Stimulated activated CD4-positive, alpha-beta T cell treated with anti-CD3 and anti-CD28 coated beads, Interleukin-12 subunit alpha, Interleukin-12 subunit beta, amount 100 ng/mL, for 24 hours (primary cell): ENCODE measurements at places on chromosomes 3 and 15.

- no peak for DNase-seq
These were observed 1250.0 kb upstream of the GBE1 start for GRCh38 chr3:83011481-83011880.

DNA sequence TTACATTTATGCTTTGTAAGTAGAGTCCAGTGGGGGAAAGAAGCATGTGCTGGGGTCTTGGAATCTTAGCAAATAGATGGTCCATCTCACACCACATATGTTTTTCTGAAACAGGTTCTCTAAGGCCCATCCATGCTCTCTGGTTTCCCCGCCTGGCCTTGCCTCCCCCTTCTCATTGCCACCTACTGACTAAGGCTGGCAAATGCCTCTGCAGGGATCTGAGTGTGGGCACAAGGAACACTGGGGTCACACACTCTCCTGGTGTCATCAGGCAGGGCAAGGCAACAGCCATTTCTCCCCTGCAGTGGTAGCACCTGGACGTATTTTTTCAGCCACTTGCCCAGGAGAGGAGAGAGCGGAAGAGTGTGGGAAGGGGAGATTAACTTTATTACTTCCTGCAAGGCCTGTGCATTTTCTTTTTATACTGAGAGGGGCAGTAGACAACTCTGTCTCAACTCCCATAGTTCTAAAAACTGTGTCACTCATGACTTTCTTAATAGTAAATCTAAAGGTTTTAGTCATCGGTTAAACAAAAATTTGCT lies 804.2 kb upstream of the NECTIN3 start:
- no peak for DNase-seq

DNA sequence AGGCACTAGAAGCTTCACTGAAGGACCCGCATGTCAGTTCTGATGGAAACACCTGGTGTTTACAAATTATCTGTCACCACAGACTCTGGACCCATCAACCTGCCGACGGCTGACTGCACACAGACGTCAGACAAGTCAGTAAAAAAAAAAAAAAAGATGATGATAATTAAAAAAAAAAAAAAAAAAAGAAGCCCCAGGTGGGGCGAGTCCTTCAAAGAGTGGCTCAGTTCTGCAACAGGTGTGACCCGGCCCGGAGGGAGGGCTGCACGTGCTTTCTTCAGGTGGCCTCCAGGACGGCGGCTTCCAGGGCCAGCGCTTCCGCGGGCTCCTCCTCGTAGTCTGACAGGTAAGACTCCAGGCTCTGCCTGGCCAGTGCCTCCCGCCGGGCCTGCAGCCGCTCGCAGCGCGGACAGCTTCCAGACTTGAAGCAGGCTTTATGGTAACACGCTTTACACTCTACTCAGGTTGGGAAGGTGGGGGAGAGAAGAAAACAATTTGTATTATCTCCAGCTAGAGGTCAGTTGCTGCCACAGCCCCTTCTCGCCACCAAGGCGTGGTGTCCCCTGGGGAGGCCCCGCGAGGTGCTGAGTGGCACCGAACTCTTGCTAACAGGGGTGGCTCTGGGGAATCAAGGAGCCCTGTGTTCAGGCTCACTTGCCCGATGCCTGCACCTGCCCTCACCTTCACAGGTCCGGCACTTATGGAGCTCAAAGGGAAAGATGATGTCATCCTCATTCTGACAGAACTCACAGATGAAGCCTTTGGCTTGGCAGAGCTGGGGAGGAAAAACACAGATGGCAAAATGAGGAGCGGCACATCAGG lies 61.8 kb downstream of the RUBCN start:
- DNase-seq, result no peak

DNA sequence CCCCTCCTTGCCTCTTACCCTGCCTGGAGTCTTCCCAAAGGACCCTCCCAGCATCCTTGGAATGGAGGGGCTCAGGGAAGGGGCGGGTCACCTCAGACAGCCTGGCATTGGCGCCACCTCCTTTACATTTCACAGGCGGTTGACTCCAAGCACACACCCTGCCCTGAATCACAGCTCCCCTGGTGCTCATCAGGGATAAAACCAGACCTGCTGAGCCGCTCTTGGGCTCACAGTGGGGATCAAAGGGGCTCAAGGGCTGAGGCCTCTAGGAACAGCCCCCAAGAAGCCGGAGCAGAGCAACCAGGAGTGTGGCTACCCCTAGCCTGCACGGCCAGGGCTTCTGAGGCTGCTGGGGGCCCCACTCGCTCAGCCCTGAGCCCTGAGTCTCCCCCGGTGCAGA lies 16.6 kb downstream of the LINGO1 start:
- no peak for DNase-seq

DNA sequence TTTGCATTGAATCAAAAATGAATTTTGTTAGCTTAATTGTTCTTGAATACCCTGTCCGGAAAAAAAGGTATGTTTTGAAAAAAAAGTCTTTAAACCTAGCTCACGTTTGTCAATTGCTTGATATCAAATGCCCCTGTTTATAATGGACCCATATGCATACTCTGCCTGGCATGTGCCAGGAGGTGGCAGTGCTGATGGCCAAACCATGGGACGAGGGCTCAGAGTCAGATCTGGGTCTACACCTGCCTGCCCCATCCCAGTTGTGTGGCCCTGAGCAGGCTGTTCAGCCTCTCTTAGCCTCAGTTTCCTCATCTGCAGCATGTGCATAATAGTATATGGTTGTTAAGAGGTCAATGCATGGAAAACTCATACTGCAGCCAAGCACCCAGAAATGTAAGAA lies 38.8 kb downstream of the PRKCD start:
- DNase-seq, result no peak
